Activated T-cell treated with anti-CD3 and anti-CD28 coated beads, Interleukin-2, amount 50 U/mL, for 48 hours (primary cell): ENCODE measurements at places on chromosomes 7 and 10.

DNA sequence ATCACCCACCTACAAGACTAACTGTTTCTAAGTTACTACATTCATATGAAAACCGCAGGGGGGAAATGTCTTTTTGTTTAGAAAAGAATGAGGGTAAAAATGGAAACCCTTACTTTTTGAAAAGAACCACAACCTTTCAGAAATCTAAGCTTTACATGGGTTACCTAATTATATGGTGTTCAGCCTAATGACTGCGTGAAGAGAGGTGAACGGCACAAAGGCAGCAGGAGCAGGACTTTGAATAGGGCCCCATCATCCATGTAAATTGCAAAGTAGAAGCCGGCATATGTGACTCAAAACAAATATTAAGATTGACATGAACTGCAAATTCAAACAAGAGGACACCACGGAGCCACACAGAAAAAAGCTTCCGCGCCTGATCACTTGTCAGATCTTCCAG, 25.1 kb downstream of the NEBL start:
- no peak for DNase-seq

GRCh38 chr10:88980800-88981199, 9.8 kb upstream of the FAS start:
- DNase-seq = no peak

GRCh38 chr7:46162609-46163008, 241.5 kb upstream of the IGFBP3 start:
- DNase-seq = no peak

GRCh38 chr10:74881253-74881884, 55.0 kb downstream of the KAT6B start:
- DNase-seq = no peak

DNA sequence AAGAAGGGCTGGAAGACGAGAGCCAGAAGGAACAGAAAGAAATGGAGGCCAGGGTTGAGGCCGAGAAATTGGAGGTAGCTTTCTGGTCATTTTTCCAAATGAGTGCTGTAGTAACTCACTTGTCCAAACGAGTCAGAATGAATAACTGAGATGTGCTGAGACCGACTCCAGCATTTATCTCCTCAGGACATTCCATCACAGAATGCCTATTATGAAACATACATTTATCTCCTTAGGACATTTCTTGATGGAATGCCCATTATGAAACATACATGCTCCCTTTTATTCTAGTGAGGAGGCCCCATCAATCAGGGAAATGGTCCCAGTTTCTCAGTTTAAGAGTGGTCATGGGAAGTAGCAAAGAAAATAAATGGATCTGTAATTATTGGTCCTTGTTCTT, 16.5 kb downstream of the AVL9 start:
- no peak for DNase-seq

DNA sequence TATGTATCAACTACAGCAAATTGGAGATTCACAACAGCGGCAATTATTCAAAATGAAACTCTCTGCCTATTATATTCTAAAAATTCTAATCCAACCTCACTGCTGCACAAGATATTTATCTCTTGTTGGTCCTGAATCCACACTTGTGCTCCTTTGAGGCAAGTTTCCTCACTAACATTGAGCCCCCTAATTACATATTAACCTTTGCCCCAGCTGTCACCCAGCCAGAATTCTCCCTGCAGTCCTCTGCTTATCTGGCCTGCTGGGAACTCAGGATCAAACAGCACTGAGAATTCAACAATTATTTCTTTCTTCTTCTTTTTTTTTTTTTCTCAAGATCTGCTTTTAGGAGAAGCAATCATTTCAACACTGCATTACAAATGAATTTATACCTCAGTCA, 21.5 kb upstream of the PLAC9 start:
- DNase-seq = no peak

DNA sequence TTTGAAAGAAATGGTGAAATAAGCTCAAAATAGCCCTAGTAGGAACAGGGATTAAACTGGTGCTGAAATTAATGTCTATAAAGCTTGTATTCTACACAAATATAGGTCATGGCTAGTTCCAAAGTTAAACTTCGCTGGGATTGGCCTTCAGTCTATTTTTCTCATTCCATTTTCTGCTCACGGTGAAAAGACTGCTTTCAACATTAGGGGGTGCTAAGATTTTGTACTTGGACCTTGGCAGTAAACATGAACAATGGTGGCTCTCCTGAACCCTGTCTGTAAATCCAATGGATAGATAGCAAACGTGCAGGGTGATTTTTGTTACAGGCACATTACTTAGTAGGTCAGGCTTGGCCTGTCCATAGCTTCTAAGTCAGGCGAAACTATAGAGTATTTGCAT, 36.0 kb upstream of the RSU1 start:
- DNase-seq = no peak

- DNase-seq = no peak
Measured at GRCh38 chr7:129494041-129494440, 8.3 kb upstream of the SMKR1 start.
